Fibroblast of gingiva (primary cell): ENCODE measurements at places on chromosomes 6 and 20.
A peak's percentile ranks its signal among the peaks of the same experiment; 100 is the strongest.

DNA sequence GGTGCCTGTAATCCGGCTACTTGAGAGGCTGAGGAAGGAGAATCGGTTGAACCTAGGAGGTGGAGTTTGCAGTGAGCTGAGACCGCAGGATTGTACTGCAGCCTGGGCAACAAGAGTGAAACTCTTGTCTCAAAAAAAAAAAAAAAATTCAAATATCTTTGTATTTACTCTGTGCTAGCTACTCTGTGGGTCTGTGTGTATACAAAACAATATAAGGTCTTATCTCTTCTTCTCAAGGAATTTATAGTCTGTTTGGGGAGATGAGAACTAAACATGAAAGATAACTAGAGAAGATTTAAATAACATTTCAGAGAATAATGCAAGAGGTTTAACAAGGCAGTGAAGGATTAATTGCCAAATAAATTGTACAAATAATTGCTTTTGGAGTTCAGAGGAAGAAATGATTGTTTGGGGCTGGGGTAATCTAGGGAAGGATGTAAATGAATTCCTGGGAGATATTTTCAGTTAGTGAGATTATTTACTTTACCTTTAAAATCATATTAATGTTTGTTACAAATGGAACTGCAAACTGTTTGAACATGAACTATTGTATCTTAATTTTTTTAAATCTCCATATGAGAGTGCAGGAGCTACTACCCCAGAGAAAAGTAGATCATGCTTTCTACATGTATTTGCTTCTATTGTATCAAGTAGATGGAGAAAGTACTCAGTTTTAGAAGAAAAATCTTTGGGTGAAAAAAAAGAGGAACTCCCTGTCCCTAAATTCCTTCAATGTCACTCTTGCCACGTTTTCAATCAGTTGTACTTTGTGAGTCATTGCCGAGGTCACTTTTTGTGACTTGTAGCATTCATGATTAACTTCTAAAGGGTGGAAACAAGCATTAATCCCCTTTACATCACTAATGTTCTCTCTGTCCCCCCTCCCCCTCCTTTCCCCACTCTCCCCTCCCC lies 39.0 kb downstream of the NCOA3 start:
- no peak for DNase-seq

- peak; percentile 69 for DNase-seq
Measured at GRCh38 chr6:34232901-34233300, 3.8 kb upstream of the HMGA1 start.

- DNase-seq = no peak
Measured at GRCh38 chr6:42511803-42512422, 51.9 kb upstream of the UBR2 start.

GRCh38 chr6:45714006-45714730 lies 301.5 kb downstream of the CLIC5 start:
- no peak for DNase-seq

DNA sequence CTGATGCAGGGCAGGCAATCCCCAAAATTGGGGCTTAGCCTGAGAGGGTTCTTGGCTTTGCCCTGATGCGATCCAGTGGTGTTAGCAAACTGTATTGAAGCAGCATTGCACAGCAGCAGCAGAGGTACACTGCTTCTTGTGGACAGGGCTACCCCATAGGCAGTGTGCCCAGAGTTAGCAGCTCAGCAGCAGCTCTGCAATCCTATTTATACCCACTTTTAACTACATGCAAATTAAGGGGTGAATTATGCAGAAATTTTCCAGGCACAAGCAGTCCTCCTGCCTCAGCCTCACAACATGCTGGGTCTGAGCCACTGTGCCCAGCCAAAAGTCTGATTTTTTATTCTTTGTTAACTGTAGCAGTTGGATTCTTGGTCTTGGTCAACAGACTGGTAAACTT lies 3.8 kb downstream of the C20orf173 start:
- no peak for DNase-seq

- peak; percentile 54 for DNase-seq
Measured at GRCh38 chr20:25865715-25866656, 169.3 kb upstream of the ZNF337 start.

- DNase-seq = no peak
Measured at GRCh38 chr6:126312013-126312665, 27.8 kb upstream of the CENPW start.

DNA sequence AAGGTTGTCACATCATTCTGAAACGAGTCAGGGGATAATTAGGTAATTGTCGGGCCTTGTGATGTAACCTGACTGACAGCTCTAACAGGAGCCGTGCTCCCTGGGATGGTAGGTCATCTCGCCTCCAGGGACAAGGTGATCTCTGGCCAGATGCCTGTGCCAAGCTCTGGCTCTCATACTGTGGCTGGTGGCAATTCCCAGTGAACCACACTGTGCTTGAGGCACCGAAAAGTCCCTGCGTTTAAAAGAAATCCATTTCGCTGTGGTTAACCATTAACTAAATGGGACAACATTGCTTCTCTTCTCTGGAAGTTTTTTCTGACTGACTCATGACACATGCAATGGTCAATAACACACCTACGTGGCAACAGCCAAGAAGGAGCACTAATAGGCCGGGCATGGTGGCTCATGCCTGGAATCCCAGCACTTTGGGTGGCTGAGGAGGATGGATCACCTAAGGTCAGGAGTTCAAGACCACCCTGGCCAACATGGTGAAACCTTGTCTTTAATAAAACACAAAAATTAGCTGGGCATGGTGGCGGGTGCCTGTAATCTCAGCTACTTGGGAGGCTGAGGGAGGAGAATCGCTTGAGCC lies 669.2 kb downstream of the PRKN start:
- DNase-seq = no peak

DNA sequence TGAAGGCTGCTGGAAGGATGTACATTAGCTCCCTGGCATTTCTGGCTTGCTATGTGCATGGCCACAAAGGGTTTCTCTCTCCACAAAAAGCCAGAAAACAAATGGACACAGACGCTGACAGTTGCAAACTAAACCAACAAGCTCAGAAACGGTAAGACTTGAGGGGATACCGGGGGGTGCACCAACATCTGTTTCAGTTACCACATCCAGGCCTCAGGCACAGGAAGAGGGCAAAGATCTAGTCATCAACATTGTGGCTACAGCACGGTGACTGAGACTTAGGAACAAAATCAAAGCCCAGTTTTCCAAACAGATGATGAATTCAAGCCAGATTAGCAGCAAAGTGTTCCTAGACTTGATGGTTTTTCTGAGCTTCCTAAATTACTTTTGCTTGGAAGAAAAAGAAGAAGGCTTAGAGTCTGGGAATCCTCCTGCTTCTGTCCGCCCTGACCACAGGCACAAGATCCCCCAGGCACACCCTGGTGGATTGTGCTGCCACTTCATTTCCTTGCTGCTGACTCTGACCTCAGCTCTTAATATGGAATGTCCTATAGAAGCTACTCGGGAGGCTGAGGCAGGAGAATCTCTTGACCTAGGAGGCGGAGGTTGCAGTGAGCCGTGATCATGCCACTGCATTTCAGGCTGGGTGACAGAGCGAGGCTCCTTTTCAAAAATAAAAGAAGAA lies 54.2 kb upstream of the ADGRF1 start:
- no peak for DNase-seq

GRCh38 chr6:128515550-128516513 lies 4.6 kb downstream of the PTPRK start:
- DNase-seq = peak; percentile 31

DNA sequence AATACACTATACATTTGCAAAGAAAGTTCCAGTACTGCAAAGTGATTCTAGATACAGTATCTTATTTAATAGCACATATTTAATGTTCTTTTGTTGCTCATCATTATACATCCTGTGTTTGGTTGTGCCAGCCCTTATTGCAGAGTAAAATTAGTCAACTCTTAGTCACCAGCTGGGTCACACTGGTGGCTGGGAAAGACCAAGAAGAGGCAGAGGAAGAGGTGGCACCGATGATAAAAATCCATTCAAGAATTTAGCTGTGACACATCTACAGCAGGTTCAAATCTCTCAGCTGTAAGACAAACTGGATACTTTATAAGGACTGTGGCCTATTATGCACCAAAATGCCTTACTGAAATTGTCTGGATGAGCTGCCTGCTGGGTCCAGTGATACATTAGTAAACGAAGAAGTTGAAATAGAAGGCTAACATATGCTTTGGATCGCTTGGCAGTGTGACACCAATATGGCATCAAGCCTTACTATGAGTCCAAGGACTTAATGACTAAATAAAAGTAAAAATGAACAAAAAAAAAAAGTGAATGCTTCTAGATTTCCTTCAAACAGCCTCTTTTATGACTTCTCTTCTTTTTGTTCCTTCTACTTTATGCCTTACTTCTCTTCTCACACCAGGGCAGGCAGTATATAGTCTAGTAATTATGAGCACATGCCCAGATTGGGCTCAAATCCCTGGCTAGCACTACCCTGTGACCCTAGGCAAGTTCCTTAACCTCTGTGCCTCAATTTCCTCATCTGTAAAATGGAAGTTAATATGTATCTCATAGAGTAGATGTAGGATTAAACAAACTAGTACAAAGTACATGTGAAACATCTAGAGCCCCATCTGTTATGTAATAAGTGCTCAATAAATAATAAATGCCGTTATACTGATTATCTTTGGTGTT lies 29.4 kb upstream of the RNF8 start:
- peak; percentile 28 for DNase-seq

- peak; percentile 21 for DNase-seq
Measured at GRCh38 chr6:158237656-158238055, 69.5 kb downstream of the GTF2H5 start.

DNA sequence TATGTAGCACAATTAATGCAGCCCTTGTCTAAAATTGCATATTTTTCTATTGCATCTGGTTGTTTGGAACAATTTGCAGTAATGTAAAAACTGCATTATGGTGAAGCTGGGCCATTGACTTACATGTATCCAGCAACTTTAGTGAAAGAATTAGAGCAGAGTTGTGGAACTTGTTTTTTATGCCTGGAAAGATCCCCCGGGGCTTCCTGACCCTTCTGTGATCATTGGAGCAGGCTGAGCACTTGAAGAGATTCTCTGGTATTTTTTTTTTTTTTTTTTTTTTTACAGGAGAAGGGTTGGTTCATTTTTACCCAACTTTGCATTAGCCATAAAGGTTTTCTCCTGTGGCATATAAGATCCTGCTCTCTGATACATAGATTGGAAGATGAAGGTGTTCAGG lies 45.0 kb downstream of the LIN28B start:
- DNase-seq = no peak

GRCh38 chr6:75155631-75156030 lies 50.2 kb downstream of the COL12A1 start:
- no peak for DNase-seq

GRCh38 chr20:63027221-63027921 lies 20.6 kb upstream of the BHLHE23 start:
- DNase-seq = no peak

- no peak for DNase-seq
Measured at GRCh38 chr6:136753624-136754023, 38.7 kb downstream of the MAP3K5 start.
